ENCODE measurements at places on chromosomes 4 and X.

GRCh38 chr4:8238515-8239053 is 31.0 kb upstream of the HTRA3 start:
- no peak for DNase-seq

GRCh38 chr4:166064721-166065120 is 191.7 kb downstream of the TLL1 start:
- DNase-seq = no peak

- DNase-seq = no peak
Observed at GRCh38 chrX:38166478-38167083, 54.1 kb downstream of the SRPX start.

GRCh38 chr4:177879851-177880250 is 437.6 kb upstream of the AGA start:
- no peak for DNase-seq

DNA sequence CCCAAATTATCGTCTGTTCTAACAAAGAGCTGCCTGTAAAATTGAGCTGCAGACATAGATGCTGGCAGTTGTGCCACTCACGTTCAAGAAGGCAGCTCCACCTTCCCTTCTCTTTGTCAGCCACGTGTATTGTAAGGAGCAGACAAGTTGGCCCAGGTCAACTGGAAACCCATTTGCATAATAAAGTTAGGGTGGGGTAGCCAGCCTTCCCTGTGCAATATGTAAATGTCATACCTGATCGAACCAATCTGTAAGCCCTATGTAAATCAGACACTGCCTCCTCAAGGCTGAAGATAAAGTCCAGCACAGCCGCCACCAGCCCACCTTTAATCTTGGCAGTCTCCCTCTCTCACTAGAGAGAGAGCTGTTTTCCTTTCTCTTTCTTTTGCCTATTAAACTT is 117.2 kb downstream of the TMEM144 start:
- DNase-seq = no peak

GRCh38 chr4:127357765-127358164 is 275.0 kb upstream of the INTU start:
- DNase-seq = no peak

GRCh38 chr4:8311101-8312068 is 41.8 kb downstream of the HTRA3 start:
- DNase-seq = no peak

DNA sequence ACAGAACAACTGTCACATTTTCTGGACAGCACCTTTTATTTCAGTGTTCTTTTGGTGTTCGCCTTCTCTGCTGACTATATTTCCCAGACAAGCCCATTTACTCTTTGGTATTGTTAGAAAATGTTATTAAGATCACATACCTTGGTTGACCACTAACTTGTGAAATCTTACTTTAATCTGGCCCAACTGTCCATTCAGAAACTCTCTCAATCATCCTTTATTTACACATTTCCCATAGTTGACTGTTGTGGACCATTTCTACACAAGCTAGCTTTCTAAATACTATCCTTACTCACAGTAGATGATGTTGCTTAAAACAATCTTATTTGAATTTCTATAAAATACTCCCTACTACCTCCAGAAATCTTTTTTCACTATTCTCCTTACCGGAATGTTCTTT is 64.7 kb downstream of the QRFPR start:
- DNase-seq = no peak

DNA sequence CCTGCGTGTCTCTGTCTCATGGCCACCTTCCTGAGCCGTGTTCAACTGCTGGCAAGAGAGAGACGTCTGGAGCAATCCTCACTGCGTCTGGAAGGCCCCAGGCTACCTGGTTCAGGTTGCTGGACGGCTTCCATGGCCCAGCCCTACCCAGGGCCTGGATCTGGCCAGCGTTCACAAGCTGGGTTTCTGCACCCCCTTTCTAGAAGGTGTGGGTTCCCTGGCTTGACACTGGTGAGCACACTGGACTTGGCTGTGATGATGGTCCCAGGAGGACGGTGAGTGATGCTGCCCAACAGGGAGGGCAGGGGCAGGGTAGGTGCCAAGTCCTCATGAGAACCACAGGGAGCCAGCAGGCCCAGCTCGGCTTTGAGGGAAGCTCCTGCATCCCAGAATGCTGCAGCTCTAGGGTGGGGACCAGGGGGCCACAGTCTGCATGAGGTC is 63.4 kb downstream of the HTRA3 start:
- no peak for DNase-seq

- no peak for DNase-seq
Observed at GRCh38 chr4:168832763-168833575, 177.1 kb downstream of the CBR4 start.

DNA sequence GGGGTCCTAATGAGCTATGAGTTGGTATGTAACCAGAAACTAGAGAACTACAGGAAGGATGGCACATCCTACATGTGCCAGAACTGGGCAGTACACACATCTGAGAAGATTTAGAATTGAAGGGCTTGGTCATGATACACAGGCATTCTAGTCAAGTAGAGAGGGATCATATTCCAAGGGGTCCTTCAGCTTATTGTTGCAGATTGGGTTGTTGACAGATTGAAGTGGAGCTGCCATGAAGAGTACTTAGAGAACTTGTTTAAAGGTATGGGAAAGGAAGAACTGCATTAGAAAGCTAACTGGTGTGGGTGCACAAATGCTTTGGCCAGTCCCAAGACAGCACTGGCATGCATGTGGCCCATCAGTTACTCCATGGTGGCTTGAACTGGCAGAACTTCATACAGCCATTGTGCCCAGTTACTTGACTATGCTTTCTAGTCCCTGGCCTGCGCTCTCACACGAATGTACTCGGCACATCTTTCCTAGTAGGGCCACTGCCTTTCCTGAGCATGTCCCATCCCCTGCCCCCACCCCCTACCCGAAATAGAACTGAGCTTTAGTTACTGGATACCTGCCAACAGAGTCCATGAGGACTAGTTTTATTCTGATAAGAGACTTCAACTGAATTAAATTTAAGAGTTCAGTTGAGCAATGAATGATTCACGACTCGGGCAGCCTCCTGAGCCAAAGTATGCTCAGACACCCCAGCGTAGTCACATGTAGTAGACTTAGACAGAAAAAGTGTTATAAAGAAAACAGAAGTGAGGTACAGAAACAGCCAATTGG is 64.0 kb downstream of the CCNG2 start:
- DNase-seq = no peak

DNA sequence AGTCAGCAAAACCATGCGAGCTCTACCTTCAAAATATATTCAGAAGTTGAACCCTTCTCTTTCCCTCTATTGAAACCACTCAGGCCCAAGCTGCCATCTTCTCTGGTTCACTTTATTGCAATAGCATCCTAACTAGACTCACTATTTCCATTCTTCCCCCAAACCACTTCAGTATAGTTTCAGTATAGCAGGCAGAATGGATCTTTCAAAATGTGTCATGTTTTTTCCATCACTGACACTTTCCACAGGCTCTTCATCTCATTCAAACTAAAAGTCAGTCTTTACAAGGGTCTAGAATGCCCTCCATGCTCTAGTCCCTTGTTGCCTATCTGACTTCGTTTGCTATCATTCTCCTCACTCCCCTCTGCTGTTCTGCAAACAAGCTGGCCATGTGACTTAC is 274.4 kb downstream of the IDS start:
- no peak for DNase-seq

DNA sequence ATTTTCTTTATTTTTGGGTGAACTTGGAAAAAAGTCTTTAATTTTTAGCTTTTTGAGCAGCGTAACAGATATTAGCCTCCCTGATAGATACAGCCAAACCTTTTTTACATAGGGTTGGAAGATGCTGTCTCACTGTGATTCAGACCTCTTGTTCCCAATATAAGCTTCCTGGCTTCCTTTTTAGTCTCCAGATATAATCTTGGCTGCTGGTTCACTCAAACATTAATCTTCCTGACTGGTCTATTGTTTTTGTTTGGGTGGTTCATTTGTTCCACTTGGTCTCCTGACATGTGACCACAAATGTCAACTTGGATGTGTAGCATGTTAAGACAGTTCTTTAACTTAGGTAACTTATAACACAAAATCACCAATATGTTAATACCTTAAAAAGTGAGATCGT is 23.0 kb downstream of the RPA4 start:
- DNase-seq = no peak

- DNase-seq = no peak
Observed at GRCh38 chr4:126715067-126715466, 917.7 kb upstream of the INTU start.

- no peak for DNase-seq
Observed at GRCh38 chrX:34528081-34528480, 129.0 kb downstream of the TMEM47 start.

- no peak for DNase-seq
Observed at GRCh38 chr4:115973768-115974167, 860.3 kb upstream of the NDST4 start.

DNA sequence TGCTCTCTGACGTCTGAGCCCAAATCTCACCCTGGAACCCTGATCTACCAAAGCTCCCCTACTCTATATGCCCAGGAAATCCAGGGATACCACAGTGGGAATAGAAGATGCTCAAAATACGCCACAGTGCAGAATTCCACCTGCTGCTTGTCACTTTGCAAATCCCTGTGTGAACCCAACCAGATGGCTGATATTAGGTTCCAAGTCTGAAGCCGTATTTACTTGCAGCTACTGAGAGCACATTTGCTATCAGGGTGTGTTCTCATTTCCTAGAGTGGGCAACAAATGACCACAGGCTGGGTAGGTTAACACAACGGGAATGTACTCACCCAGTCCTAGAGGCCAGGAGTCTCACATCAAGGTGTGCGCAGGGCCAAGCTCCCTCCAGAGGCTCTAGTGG is 126.8 kb downstream of the MXRA5 start:
- DNase-seq = no peak

DNA sequence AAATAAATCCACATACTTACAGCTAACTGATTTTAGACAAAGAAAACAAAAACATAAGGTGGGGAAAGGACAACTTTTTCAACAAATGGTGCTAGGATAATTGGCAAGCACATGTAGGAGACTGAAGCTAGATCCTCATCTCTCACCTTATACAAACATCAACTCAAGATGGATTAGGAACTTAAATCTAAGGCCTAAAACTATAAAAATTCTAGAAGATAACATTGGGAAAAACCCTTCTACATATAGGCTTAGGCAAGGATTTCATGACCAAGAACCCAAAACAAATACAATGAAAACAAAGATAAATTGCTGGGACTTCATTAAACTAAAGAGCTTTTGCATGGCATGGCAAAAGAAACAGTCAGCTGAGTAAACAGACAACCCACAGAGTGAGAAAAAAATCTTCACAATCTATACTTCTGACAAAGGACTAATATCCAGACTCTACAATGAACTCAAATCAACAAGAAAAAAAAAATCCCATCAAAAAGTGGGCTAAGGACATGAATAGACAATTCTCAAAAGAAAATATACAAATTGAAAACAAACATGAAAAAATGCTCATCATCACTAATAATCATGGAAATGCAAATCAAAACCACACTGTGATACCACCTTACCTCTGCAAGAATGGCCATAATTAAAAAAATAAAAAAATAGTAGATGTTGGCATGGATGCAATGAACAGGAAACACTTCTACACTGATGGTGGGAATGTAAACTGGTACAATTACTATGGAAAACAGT is 14.1 kb upstream of the AFP start:
- DNase-seq = no peak

GRCh38 chr4:28481565-28481964 is 1620.9 kb downstream of the STIM2 start:
- no peak for DNase-seq

DNA sequence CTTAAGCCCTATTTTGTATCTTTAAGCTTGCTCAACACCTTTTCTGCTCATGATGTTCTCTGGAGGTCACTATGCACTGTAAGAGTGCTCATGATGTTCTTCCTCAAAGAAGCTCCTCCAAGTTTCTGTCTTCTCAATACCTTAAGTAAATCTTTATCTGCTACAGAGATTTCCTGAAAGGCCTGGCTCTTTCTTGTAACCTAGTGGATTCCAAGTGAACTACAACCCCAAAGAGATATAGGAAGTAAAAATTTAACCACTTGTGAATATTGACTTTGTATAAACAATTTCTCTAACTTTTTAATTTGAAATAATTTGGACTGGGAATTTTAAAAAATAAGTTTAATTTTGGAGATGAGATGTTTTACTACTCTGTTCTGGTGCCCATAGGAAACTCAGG is 39.3 kb upstream of the XK start:
- no peak for DNase-seq

DNA sequence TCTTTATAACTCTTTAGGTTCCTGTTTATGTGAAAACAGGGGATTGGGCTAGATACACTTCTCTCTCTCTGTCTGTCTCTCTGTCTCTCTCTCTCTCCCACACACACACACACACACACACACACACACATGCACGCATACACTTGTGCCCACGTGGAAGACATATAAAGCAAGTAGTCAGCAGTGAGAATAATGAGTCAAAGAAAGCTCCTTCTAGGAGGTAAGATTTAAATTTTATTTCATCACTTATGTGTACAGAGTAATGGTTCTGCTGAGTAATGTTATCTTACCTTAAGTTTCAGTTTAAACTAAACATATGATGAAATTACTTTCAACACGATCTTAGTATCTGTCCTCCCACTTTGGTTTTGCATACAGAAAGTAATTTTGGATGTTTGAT is 243.0 kb upstream of the TEX13A start:
- no peak for DNase-seq

GRCh38 chr4:16617435-16617834 is 281.0 kb downstream of the LDB2 start:
- no peak for DNase-seq

DNA sequence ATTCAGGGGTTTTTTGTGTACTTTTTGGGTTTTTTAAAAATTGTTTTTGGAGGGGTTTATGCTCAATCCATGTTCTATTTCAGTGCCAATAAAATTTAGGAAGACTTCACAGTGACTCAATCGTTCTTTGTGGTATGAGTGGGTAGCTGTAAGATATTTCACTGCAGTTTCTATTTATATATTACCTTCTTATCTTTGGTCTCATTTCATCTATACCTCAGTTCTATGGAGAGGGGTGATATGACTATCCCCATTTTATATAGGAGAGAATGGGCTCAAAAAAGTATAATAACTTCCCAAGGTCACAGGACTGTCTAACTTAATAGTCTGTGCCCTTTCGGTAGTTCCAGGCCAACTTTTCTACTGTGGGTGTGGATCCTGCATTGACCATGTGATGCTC is 74.4 kb downstream of the MSN start:
- DNase-seq = no peak

DNA sequence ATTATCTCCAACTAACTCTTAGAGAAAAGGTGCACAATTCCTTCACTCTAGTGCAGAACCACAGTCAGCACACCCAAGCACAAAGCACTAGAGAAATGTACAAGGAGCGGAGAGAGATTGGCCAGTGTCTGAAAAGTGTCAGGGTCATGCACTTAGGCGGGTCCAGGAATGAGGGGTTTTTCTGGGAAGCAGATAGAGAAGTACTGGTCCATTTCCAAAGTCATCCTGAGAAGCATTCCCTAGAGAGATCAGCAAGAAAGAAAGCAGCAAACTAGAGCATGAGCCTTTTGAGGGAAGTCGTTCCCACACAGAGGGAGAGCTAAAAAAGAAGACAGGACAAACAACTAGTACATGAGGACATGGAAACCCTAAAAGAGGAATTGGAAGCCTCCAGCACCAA is 168.1 kb upstream of the MAP3K15 start:
- DNase-seq = no peak

All from DMS 273 treated with DMSO at 0.1 percent for 48 hours (cell line).